Right lobe of liver (tissue), 6 donors: ENCODE measurements at places on chromosomes 5 and 9. TPM values are rescaled to one million over a fixed set of nuclear protein-coding genes. Genes with fewer than 3 reads are reported as not detected.

DNA sequence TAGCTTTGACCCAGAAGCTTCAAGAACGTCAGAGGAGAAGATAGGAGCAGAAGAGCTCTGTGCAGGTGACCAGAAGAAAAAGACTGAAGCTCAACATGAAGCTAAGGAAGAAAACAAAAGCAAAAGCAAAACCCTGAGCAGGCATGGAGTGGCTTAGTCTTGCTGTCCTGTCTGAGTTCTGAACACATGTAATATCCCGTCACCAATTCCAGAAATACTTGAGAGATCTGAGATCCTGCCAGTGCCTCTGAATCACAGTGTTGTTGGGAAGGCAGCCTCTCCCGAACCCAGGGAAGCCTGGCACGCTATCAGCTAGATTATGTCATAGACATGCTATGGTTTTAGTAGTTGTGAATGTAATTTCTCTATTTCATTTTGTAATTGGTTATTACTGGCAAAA, 235.7 kb downstream of the ICE1 start:
- no peak for DNase-seq
- H3K27ac ChIP-seq = no peak overlapping the region
- no peak overlapping the region for H3K4me3 ChIP-seq
- no peaks in the 10 kb centered on the region for H3K36me3 ChIP-seq
- no peaks in the 10 kb centered on the region for H3K4me1 ChIP-seq

DNA sequence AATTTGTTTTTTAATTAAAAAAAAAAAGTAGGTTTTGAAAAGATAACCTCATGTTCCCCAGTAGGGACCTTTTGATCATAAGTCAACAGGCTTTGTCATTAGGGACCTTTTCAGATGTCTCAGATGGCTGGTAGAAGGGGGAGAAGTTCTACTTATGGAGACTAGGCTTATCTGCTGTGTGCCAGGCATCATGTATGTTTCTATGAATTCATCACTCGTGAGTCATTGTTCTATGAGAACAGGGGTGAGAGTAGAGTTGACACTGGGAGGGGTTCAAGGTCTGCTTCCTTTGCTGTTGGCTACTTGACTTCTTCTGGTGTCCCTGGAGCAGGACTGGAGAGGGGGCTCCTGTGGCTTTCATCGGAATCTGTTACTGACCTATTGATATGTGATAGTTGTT, 138.8 kb downstream of the KDM4C start:
- no peak overlapping the region for H3K27ac ChIP-seq
- no peaks in the 10 kb centered on the region for H3K4me1 ChIP-seq
- no peaks in the 10 kb centered on the region for H3K27me3 ChIP-seq
- no peak for DNase-seq
- no peak overlapping the region for H3K4me3 ChIP-seq

The LHX6 gene
- 0.51 TPM for total RNA-seq

GRCh38 chr5:15452781-15453180, 47.2 kb upstream of the FBXL7 start:
- H3K4me3 ChIP-seq = no peak overlapping the region
- no peaks in the 10 kb centered on the region for H3K27me3 ChIP-seq
- H3K27ac ChIP-seq = no peak overlapping the region
- H3K36me3 ChIP-seq = no peaks in the 10 kb centered on the region

- no peak overlapping the region for H3K27ac ChIP-seq
- no peak for DNase-seq
- H3K4me1 ChIP-seq = peaks cover 3% of the 10 kb centered on the region
- no peaks in the 10 kb centered on the region for H3K36me3 ChIP-seq
- H3K4me3 ChIP-seq = no peak overlapping the region
- H3K27me3 ChIP-seq = no peaks in the 10 kb centered on the region
These were observed 16.0 kb downstream of the CPEB4 start for GRCh38 chr5:173904151-173904550.

The SUSD1 gene
- total RNA-seq = 6.2 TPM

- no peaks in the 10 kb centered on the region for H3K36me3 ChIP-seq
- no peak overlapping the region for H3K4me3 ChIP-seq
- H3K27ac ChIP-seq = no peak overlapping the region
- DNase-seq = no peak
- H3K4me1 ChIP-seq = no peaks in the 10 kb centered on the region
- H3K27me3 ChIP-seq = no peaks in the 10 kb centered on the region
These were observed 250.8 kb upstream of the IRX2 start for GRCh38 chr5:3002230-3002629.

The EQTN gene
- not detected for total RNA-seq

DNA sequence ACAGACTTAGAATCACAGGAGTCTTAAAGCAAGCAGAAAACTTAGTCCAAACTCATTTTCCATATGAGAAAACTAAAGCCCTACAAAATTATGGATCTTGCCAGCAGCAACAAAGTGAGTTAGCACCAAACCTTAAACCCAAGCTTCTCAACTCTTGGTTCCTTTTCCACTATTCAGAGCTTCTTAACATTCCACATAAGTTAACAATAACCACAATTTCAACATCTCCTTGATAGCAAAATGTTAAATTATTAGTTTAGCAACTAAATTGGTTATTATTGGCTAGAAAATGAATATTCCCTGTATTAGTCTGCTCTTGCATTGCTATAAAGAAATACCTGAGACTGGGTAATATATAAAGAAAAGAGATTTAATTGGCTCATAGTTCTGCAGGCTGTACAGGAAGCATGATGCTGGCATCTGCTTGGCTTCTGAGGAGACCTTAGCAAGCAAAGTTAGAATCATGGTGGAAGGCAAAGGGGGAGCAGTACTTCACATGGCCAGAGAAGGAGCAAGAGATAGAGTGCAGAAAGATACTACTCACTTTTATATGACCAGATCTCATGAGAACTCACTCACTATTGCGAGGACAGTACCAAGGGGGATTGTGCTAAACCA, 26.2 kb upstream of the ARSB start:
- no peaks in the 10 kb centered on the region for H3K36me3 ChIP-seq
- H3K4me1 ChIP-seq = no peaks in the 10 kb centered on the region
- H3K27me3 ChIP-seq = no peaks in the 10 kb centered on the region
- no peak overlapping the region for H3K27ac ChIP-seq
- no peak for DNase-seq

DNA sequence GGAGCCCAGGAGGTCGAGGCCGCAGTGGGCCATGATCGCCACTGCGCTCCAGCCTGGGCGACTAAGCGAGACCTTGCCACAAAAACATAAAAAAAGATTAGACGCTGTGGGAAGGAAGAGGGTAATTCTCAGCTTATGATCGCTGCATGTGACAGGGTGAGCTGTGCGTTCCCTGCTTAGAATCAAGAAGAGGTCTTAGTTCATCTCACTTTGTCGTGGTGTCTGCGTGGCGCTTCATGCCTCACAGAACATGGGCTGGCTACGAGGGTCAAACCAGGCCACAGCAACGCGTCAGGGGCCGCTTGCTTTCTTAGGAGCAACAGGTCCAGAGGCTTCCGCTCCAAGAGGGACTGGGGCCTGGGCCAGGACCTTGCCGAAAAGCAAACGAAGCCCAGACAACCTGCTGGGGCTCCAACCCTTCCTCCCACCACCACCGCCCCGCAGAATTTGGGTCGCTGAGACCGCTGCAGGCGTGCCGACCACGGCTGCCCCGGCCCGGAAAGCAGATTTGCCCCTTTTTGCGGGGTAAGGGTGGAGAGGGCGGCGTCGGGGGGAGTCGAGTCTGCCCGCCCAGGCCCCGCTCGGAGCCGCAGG, 10.0 kb upstream of the GRIN1 start:
- peak overlapping the region; percentile 24 for H3K27ac ChIP-seq
- no peaks in the 10 kb centered on the region for H3K36me3 ChIP-seq
- DNase-seq = no peak
- H3K4me1 ChIP-seq = peaks cover 15% of the 10 kb centered on the region
- H3K4me3 ChIP-seq = peak overlapping the region; percentile 72

DNA sequence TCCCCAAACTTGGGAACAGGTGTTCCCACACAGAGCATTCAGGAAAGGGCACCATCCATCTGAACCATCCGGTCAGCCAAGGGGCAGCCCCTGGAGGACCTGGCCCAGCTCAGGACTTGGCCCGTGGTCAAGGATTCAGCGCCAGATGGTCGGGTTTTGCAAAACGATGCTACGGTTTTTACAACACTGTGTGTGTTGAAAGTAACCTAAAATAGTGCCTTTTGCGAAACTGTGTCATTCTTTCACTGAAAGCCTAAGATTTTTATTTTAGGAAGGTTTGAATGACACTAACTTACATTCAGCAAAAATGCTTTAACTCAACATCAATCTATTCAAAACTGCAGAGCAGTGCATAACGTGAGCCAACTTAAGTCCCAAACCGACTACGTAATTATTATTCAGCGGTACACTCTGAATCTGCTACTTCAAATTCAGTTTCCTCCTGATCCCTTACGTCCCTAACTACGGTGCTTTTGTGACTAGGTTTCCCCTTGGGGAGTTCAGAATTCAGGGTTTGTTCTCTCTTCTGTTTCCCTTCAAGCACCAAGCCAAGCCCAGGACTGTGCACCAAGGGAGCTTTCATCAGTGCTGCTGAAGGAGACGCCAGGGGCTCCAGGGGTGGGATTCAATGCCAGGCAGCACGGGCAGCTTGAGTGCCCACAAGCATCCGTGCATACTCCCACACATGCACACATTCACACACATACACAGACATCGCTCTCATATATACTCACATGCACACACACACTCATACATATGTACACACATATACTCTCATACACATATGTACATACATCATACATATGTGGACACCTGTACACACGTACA, 25.8 kb downstream of the LPCAT1 start:
- no peak for DNase-seq
- H3K4me3 ChIP-seq = no peak overlapping the region

The CBY3 gene
- total RNA-seq = not detected

The IL3 gene
- not detected for total RNA-seq

The OTP gene
- not detected for total RNA-seq

GRCh38 chr5:73100109-73100508, 20.3 kb upstream of the TMEM171 start:
- no peaks in the 10 kb centered on the region for H3K36me3 ChIP-seq
- no peak overlapping the region for H3K27ac ChIP-seq
- H3K27me3 ChIP-seq = no peaks in the 10 kb centered on the region
- H3K4me3 ChIP-seq = no peak overlapping the region
- no peak for DNase-seq

GRCh38 chr5:59598547-59598874, 295.0 kb downstream of the PDE4D start:
- peak overlapping the region; percentile 30 for H3K4me3 ChIP-seq
- H3K27me3 ChIP-seq = no peaks in the 10 kb centered on the region
- H3K36me3 ChIP-seq = no peaks in the 10 kb centered on the region
- no peaks in the 10 kb centered on the region for H3K4me1 ChIP-seq
- H3K27ac ChIP-seq = peak overlapping the region; percentile 37

GRCh38 chr5:178192787-178193186, 5.6 kb upstream of the GMCL2 start:
- H3K36me3 ChIP-seq = no peaks in the 10 kb centered on the region
- H3K4me1 ChIP-seq = no peaks in the 10 kb centered on the region
- no peak overlapping the region for H3K27ac ChIP-seq
- H3K27me3 ChIP-seq = no peaks in the 10 kb centered on the region

The ALDH7A1 gene
- total RNA-seq = 94.5 TPM

- no peaks in the 10 kb centered on the region for H3K36me3 ChIP-seq
- no peaks in the 10 kb centered on the region for H3K27me3 ChIP-seq
These were observed 131.1 kb downstream of the TLE1 start for GRCh38 chr9:81558091-81558830.

- H3K4me1 ChIP-seq = no peaks in the 10 kb centered on the region
- no peak overlapping the region for H3K4me3 ChIP-seq
- no peaks in the 10 kb centered on the region for H3K27me3 ChIP-seq
- H3K36me3 ChIP-seq = no peaks in the 10 kb centered on the region
These were observed 47.7 kb upstream of the RNF130 start for GRCh38 chr5:180119031-180119902.

The SHC3 gene
- 0.18 TPM for total RNA-seq

DNA sequence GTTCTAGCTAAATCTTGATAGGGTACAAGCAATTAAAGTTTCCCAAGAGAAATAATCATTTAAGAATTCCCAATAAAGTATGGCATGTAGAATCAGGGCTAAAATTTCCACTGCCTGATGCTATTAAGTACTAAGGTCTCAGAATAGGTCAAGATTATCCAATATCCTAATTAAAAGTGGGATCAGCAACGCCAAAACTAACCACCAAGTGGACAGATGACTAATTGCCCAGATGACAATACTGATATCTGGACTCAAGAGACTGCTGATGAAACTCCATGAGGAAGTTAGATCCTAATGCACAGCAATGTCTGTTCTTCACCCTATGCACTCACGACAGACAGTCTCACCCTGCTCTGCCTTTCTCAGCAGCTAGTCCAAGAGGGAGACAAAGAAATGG, 14.3 kb downstream of the DEPDC1B start:
- no peaks in the 10 kb centered on the region for H3K4me1 ChIP-seq
- H3K4me3 ChIP-seq = no peak overlapping the region
- no peaks in the 10 kb centered on the region for H3K36me3 ChIP-seq

DNA sequence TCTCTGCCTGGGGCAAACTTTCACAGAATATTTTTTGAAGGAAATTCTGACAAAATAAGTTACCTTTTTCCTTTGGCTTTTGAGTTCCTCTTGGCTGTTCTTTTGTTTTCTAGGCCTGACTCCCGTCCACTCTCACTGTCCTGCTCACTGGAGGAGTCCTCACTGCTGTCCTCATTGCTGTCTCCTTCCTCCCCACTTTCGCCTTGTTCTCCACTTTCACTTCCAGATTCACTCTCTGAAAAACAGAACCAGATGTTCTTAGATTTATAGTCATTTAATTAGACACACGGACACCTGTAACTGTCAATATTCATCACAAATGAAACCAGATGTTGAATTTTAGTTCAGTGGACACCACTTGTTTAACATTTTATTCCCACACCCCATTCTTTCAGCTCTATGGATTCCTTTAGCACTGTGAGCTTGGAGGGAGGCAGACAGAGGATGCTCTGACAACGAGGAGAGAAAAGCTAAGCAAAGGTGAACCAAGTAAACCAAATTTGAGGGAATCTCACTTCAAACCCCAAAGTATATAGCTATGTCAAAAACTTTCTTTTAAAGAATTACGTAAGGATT, 180.7 kb downstream of the AP3B1 start:
- H3K4me1 ChIP-seq = no peaks in the 10 kb centered on the region
- DNase-seq = no peak
- no peak overlapping the region for H3K27ac ChIP-seq
- no peak overlapping the region for H3K4me3 ChIP-seq

DNA sequence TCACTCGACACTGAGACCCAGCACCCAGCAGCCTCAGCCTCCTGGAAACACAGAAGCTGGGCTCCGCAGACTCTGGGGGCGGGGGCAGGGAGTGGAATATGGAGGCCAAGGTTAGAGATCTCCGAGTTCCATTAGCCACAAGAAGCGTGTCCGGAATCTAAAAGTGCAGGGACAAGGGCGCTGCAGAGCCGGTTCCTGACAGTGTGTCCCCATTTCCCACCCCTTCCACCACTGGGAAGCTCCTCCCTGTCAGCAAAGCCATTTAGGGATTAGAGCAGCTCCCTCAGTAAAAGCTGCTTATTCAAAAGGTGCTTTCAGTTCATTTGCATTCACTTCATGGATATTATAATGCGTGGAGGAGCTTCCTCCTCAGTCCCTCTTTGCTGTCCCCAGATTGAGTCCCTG, 74.1 kb upstream of the HSPA9 start:
- H3K27ac ChIP-seq = no peak overlapping the region
- no peak for DNase-seq
- no peaks in the 10 kb centered on the region for H3K27me3 ChIP-seq

The PPP3R2 gene
- not detected for total RNA-seq

GRCh38 chr5:106380736-106381135, 1290.0 kb downstream of the EFNA5 start:
- no peaks in the 10 kb centered on the region for H3K4me1 ChIP-seq
- no peak overlapping the region for H3K4me3 ChIP-seq
- H3K27me3 ChIP-seq = no peaks in the 10 kb centered on the region
- H3K36me3 ChIP-seq = no peaks in the 10 kb centered on the region

The DNAI1 gene
- not detected for total RNA-seq

GRCh38 chr9:36039121-36039520, 2.4 kb downstream of the RECK start:
- H3K4me3 ChIP-seq = no peak overlapping the region
- H3K4me1 ChIP-seq = no peaks in the 10 kb centered on the region
- H3K27me3 ChIP-seq = no peaks in the 10 kb centered on the region
- no peak overlapping the region for H3K27ac ChIP-seq
- no peak for DNase-seq
- H3K36me3 ChIP-seq = no peaks in the 10 kb centered on the region
